Effector CD8-positive, alpha-beta T cell (primary cell): ENCODE measurements at places on chromosomes 1 and 21.
A peak's percentile ranks its signal among the peaks of the same experiment; 100 is the strongest.

- no peak for DNase-seq
Observed at GRCh38 chr1:181490740-181491712, 7.7 kb downstream of the CACNA1E start.

GRCh38 chr1:155008015-155008941 is 5.7 kb downstream of the ZBTB7B start:
- no peak for DNase-seq

- no peak for DNase-seq
Observed at GRCh38 chr1:11473491-11474034, 5.4 kb upstream of the DISP3 start.

DNA sequence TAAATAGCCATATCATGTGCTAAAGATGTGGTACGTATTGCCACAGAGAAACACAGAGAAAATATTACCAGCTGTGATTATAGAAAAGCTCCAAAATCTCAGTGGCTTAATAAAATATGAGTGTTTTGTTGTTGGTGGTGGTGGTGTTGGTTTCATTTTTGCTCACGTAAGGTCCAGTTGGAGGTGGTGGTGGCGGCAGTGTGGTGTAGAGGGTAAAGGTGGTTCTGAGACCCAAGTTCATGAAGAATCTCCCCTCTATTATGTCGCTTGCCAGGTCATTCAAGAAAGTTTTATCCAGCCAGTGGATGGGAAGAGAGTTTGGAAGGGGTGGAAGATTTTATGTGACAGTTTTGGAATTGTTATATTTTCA is 217.6 kb upstream of the SAMSN1 start:
- DNase-seq: no peak

- DNase-seq: no peak
Observed at GRCh38 chr21:41564871-41565274, 56.9 kb upstream of the TMPRSS2 start.

- no peak for DNase-seq
Observed at GRCh38 chr1:235429143-235429542, 61.9 kb downstream of the TBCE start.

DNA sequence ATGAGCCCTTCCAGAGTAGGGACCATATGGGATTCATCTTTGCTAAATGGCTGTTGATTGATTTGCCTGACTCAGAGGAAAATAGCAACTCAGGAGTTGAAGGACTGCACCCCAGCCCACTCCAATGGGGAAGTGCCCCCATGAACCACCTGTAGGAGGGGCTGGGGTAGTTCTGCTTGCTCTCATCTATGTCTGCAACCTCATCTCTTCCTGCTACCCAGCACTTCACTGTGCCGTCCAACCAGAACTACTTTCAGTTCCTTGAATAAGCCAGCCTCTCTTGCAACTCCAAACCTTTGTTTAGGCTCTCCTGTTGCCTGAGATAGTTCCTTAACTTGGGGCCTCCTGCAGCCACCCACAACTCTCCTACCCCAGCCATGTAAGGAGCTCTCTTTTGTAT is 26.6 kb downstream of the BEND5 start:
- DNase-seq: no peak

DNA sequence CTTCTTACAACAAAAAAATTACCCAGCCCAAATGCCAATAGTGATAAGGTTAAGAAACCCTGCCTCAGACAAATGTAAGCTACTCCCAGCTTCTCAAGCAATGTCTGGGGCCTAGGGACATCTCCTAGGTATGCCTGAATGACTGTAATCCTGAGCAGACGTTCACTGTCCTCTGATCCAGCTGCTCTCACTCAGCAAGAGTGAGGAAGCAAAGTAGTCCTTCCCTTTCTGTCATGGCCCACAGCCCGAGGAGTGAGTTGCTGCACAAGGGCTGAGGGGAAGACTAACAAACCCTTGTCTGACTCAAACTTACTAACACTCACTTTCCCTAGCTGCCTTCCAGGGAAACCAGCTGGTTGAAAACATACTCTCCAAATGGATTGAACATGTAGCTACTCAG is 124.9 kb upstream of the TNFSF4 start:
- no peak for DNase-seq

GRCh38 chr1:76905876-76906595 is 38.8 kb downstream of the ST6GALNAC5 start:
- no peak for DNase-seq

DNA sequence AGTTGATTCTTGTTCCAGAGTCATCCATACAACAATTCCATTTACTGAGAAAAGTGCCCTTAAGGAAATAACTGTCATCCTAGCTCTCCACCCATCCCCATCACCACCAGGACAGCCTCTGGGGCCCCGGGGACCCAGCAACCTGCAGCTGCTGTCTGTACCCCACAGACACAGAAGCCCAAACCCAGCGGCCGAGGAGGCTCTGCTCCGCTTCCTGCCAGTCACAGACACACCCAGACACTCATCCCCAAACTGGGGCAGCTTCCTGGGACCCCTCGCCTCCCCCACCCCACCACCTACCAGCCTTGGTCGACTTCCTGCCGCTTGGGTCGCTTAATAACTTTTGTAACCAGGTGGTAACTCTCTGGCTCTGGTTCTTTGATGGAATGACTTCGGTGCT is 121.6 kb upstream of the SLC25A33 start:
- DNase-seq: no peak

DNA sequence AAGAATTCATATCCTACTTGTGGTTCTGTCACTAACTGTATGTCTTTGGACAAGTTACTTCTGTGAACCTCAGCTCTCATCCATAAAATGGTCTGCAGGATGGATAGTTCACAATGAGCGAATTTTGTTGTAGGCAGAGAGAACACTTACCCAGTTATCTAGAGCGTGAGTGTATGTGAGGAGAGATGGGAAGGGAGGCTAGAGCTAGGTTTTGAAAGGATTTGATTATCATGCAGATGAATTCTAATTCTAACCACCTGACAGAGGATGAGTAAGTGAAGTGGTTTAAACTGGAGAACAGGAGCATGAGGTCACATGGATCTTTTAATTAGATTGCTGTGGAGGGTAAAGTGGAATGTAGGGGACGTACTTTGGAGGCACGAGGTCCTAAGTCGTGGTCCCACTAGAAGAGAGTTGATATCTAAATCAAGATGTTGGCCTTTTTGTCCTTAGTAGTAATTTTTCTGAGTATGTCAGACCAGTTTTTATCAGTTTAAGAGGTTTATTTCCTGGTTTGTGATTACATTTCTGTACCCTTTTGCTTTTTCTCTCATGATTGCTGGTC is 5.0 kb downstream of the SUCO start:
- DNase-seq: no peak

DNA sequence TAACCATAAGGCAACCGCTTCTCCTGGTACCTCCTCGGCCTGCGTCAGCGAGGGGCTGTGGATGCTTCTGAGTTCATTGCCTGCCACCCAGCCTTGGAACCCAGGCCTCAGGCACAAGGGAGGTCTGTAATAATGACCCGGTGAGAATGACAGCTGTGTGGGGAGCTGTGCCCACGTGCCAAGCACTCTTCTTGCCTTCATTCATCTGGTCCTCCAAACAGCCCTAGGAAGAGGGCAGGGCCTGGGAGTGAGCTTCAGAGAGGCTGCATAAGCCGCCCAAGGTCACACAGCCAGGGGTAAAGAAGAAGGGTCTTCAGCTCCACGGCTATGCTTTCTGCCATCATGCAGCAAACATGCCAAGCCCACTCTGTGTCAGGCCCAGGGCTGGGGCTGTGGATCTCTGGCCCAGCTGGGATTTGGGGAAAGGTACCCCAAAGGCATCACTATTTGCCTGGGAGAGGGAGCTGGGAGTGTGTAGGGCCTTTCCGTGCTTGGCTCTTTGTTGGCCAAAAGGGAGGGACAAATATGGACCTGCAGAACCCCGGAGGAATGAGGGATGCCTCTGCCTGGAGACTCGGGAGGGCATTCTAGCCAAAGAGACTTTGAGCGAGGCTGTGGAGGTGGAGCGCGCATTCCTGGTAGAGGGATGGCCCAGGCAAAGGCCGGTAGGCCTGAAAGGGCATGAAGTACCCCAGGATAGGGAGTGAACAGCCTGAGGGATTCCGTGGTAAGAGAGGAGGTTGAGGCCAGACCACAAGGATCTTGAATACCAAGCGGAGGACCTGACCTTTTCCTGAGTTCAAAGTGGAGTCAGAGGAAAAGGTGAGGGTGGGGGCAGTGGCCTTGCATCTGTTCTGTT is 10.1 kb upstream of the EDN2 start:
- DNase-seq: no peak

DNA sequence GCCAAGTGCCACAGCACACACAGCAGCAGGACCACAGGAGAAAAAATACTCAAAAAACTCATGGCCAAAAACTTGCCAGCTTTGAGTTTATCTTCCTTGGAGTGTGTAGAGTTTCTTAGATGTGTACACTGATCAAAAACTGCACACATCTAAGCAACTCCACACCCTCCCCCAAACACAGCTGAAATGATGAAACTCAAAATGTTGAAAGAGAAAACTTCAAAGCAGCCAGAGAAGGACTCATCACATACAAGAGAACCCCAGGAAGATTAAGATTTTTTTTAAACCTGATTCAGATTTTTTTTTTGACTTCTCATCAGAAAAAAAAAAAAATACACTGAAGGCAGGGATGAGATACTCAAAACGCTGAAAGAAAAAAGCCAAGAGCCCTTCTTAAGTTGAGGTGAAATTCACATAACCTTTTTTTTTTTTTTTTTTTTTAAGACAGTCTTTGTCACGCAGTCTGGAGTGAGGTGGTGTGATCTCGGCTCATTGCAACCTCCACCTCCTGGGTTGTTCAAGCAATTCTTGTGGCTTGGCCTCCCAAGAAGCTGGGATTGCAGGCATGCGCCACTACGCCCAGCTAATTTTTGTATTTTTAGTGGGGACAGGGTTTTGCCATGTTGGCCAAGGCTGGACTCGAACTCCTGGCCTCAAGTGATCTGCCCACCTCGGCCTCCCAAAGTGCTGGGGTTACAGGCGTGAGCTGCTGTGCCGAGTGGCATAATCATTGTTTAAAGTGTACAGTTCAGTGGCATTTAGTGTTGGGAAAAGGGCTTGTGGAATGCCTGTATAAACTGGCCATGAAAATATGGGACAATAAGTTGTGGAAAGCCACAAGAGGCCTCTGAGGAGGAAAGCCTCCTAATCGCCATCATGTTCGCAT is 20.9 kb upstream of the PDXK start:
- no peak for DNase-seq

GRCh38 chr1:230744382-230744781 is 2.8 kb upstream of the CAPN9 start:
- DNase-seq: no peak

- DNase-seq: no peak
Observed at GRCh38 chr1:102732927-102733326, 375.4 kb downstream of the COL11A1 start.

GRCh38 chr21:46253610-46254124 is 25.1 kb upstream of the LSS start:
- DNase-seq: no peak

GRCh38 chr1:203051841-203052324 is 25.6 kb downstream of the PPFIA4 start:
- DNase-seq: no peak

DNA sequence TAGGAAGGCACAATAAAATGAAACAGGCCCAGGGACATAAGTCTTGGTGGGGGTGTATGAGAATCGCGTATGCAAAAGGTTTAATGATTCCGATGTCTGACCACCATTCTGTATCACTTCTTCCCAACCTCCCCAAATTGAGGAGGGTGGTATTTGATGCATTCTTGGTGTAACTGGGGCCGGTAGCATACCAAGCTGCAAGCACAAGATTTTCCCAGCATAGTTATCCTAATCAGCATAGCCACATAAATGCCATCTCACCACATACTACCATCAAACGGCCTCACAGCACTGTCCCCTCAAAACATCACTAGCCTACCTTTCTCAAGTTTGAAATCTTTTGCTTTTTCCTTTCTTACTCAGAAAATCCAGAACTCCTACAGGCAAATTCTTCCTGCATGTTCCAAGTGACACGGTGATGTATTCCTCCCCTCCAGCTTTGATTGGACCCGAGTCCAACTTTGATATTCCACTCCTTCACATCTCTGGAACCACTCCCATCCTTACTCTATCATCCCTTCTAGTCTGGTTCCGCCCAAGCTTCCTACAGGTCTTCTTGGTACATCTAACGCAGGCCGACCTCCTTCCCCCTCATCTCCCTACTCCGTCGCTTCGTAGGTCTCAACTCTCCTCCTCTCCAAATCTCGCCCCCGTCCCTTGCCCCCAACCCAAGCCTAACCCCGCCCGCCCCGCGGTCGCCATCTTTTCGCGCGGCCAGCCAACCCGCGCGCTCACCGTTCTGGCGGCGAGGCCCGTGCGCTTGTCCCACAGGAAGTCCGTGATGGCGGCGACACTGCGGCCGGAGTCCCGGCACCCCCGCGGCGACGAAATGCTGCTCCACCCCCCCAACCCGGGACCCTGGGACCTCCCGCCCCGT is 600 bp downstream of the CLK2 start:
- peak; percentile 54 for DNase-seq

- DNase-seq: no peak
Observed at GRCh38 chr21:25637851-25638659, 1.0 kb upstream of the JAM2 start.

GRCh38 chr1:197390856-197391255 is 122.8 kb downstream of the CRB1 start:
- no peak for DNase-seq

DNA sequence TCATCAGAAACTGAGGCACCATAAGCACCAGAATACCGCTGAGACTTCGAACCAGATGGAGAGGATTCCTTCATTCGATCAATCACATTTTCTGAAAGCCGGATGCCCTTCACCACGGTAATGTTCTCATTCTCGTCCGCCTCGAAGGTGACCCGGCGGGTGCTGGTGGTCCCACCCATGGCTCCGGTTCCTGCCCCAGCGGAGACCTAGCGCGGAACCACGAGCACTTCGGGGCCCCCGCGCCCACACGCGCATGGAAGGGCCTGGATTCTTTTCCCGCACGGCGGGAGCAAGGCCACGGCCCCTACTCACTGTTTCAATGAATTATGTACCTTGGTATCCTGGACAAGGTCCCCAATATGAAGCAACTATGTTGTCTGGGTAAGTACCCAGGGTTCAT is 33.1 kb upstream of the WDTC1 start:
- no peak for DNase-seq

DNA sequence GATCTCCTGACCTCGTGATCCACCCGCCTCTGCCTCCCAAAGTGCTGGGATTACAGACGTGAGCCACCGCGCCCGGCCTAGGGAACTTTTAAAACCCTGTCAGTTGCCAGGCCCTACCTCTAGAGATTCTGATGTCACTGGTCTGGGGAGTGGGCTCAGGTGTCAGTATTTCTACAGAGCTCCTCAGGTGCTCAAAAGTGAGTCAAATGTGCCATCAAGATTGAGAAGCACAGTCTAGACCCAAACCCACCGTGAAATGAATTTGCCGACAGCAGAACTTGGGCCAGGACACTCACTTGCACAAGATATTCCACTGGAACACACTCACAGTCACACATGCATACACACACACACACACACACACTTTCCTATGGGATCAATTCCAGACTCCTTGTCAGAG is 215.5 kb downstream of the RRAGC start:
- DNase-seq: no peak

- DNase-seq: no peak
Observed at GRCh38 chr21:29333406-29333805, 34.7 kb downstream of the BACH1 start.

GRCh38 chr1:241675983-241676382 is 23.9 kb downstream of the WDR64 start:
- no peak for DNase-seq

GRCh38 chr1:56986397-56986796 is 20.6 kb upstream of the C8B start:
- no peak for DNase-seq

GRCh38 chr1:169090308-169090899 is 16.1 kb upstream of the ATP1B1 start:
- no peak for DNase-seq

- DNase-seq: no peak
Observed at GRCh38 chr1:227298512-227299240, 19.6 kb downstream of the CDC42BPA start.

- DNase-seq: no peak
Observed at GRCh38 chr1:89951766-89952604, 42.9 kb upstream of the ZNF326 start.
